ENCODE measurements at places on chromosomes 16 and 17. TPM values are rescaled to one million over a fixed set of nuclear protein-coding genes. Genes with fewer than 3 reads are reported as not detected.

The ORC6 gene
- 23.1 TPM for total RNA-seq

The CLCN7 gene
- 64.7 TPM for total RNA-seq

The ABCA3 gene
- 0.89 TPM for total RNA-seq

The EVI2A gene
- 7.3 TPM for total RNA-seq

The KRTAP4-5 gene
- total RNA-seq = not detected

The TBC1D3K gene
- not detected for total RNA-seq

The PRKCB gene
- 2.4 TPM for total RNA-seq

The NOG gene
- 2.7 TPM for total RNA-seq

The TNFSF12 gene
- total RNA-seq = 10.0 TPM

The KRT33B gene
- total RNA-seq = 2.7 TPM

The SPIRE2 gene
- total RNA-seq = 1.1 TPM

The SLC5A11 gene
- not detected for total RNA-seq

The ANKS4B gene
- total RNA-seq = under 0.01 TPM

The CD7 gene
- total RNA-seq = not detected

The TBC1D3I gene
- not detected for total RNA-seq

The SOX9 gene
- total RNA-seq = 2.9 TPM

The C17orf50 gene
- total RNA-seq = not detected

The CMTM2 gene
- total RNA-seq = not detected

The C16orf46 gene
- 0.25 TPM for total RNA-seq

The CTRB2 gene
- total RNA-seq = not detected

The RGS11 gene
- 4.2 TPM for total RNA-seq

The ZG16 gene
- total RNA-seq = not detected

The TMEM235 gene
- not detected for total RNA-seq

The CACNB1 gene
- total RNA-seq = 12.1 TPM

The CA5A gene
- total RNA-seq = not detected
